ENCODE measurements at places on chromosomes 12 and 14.

GRCh38 chr12:66107451-66107915 is 23.1 kb downstream of the LLPH start:
- DNase-seq, result peak; percentile 73

GRCh38 chr12:7352661-7353060 is 48.8 kb downstream of the ACSM4 start:
- DNase-seq, result no peak

DNA sequence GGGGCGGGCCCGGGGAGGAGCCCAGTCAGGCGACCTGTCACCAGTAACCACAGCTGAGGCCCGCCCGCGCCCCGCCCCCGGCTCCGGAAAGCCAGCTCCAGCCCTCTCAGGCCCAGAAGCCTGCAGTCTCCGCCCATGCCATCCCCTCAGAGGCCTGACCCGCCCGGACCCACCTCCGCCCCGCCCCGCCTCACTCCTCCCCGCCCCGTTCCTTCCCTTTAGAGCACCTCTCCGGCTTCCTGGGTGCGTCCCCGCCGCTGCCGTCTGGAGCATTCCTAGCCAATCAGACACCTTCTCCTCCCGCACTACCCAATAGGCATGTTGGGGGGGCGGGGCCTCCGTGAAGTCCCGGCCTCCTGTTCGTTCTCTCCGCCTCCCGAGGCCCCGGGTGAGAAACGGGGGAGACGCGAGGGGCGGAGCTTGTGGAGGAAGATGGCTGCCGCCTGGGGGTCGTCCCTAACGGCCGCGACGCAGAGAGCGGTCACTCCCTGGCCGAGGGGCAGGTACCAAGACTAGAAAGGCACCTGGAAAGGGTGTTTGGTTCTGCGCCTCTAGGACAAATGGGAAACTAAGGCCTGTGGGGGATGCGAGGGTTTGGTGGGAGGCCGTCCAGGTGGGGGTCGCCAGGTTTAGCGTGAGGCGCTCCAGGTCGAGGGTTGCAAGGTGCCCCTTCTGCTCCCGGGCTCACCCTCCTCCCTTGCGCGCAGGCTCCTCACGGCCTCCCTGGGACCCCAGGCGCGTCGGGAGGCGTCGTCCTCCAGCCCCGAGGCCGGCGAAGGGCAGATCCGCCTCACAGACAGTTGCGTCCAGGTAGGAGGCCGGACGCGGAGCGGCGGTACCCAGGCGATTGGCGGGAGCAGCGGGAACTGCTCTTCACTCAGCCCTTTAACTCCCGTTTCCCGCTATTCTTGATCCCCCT is at the start of gene ISCA2:
Gene ISCA2 (plus strand): TSS at position 423 of the 919 bp plus-strand sequence. CDS start 10 bp downstream, at position 433.
- DNase-seq, result peak; percentile 99

GRCh38 chr12:20446836-20447235 is 78.5 kb downstream of the PDE3A start:
- DNase-seq, result no peak

- no peak for DNase-seq
Measured at GRCh38 chr14:68403191-68404145, 389.4 kb downstream of the ZFP36L1 start.

DNA sequence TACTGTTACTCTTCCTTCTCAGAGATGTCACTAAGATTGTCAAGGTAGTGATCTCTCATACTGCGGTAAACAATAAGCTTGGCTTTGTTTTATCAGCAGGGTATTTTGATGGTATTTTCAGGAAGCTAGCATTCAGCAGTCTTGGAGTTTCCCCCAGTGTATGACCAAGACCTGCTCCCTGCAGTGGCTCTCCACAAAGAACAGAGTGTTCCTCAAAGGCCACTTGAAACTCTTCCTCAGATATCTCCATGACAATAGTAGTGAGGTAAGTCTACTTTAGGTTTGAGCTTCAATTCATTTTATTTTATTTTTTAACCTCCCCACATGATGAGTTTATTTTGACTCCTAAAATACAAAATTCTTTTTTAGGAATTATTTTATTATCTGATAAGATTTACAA is 74.0 kb upstream of the G2E3 start:
- no peak for DNase-seq

GRCh38 chr12:107560165-107560898 is 125.3 kb upstream of the PWP1 start:
- DNase-seq, result no peak

GRCh38 chr14:74583689-74584434 is 28.2 kb downstream of the LTBP2 start:
- no peak for DNase-seq

DNA sequence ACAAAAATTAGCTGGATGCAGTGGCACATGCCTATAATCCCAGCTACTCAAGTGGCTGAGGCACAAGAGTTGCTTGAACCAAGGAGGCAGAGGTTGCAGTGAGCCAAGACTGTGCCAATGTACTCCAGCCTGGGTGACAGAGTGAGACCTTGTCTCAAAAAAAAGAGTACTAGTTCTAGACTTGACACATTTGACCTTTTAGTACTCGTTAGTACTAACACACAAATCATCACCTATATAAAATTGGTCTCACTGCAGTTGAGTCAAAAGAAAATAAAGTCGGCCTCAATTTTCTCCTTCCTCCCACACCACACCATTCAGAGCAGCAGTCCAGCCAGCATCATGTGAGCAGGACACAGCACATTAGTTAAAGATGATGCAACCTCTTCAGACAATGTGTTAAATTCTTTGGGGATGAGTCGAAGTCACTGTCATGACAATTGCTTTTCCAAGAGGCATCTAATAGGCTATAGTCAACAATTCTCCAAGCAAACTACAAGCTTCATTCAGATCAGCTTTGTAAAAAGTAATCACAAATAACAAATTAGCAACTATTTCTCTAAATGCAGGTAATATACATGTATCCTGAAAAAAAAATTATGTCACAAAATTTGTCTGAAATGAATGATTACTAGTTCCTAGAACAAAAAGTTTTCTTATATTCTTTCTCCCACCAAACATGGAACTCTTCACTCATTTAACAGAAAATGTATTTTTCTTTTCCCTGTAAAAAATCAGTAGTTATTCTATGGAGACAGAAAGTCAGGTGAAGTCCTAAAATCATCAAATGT is 55.6 kb downstream of the CLIP1 start:
- DNase-seq, result peak; percentile 89

DNA sequence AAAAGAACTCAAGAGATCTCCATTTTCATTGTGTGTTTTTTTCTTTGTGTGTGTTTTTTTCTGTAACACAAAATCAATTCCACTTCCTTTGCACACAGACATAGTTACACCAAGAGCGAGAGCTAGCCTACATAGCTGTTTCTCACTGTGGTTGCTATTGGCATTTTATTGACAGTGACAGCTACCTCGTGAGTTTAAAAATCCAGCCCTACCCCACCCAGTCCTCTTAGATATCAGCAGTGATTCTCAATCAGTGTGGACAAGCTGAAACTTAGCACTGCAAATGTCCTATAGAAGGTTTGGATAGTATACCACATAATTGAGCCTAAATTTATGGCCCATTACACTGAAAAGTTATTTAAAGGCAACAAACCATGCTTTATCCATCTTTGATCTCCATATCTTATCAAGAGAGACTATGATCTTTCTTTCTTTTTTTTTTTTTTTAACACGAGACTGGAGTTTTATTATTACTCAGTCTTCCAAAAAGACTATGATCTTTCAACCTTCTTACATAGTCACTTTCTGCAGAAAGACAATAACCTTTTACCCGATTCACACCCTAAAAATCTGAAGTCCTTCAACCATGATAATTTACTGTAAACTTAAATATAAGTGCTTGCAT is 46.8 kb downstream of the ATP2B1 start:
- no peak for DNase-seq

- no peak for DNase-seq
Measured at GRCh38 chr12:26628234-26628633, 204.8 kb downstream of the ITPR2 start.

- DNase-seq, result no peak
Measured at GRCh38 chr14:100643426-100643825, 56.2 kb upstream of the BEGAIN start.

DNA sequence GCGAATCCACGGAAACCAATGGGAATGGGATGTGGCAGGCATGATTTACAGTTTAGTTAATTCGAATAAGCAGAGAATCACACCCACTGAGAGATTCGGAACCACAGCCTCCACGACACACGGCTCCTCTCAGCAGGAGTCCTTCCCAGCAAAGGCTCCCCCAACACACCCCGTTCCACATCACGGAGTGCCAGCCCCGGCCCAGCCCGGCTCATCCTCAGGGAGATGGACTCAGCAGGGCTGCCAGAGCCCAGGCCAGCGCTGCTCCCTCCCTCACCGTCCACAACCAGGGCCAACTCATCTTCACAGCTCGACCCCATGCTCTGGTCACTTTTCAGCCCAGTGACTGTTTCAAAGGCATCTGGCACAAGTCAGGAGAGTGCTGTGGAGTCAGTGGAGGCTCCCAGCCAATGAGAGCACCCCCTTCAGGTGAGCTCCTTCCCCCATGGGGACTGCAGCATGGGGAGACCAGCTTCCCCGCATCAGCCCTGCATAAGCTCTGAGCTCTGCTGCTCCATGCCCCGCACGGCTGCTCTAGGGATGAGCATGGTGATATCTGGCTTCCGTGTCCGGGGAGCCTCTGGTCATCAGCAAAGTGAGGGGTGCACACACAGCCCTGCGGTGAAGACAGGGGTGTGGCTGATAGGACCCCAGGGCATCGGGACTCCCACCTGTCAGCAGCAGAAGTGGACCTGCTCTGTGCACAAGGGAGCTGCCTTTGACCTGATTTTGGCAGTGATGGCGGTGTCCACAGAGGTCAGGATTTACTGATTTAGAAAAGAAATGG is 238.8 kb upstream of the SFSWAP start:
- no peak for DNase-seq

DNA sequence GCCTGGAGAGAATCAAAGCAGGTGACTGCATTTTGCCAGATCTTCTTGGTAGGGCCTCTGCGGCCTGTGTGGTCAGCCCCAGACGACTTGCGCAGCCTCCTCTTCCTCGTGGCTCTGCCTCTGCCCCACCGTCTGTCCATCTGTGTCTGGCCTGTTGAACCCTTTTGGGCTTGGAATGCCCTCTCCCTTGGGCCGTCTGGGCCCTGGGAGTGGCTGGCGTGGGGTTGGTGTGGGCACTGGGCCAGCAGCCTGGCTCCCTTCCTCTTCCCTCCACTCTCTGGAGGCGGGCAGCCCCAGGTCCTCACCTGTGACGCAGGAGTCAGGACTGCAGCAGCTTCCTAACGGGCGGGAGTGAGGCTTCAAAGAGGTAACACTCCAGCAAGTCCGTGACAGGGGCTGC is 9.7 kb upstream of the CCDC197 start:
- no peak for DNase-seq

- no peak for DNase-seq
Measured at GRCh38 chr14:68817506-68818212, 24.8 kb upstream of the ZFP36L1 start.

DNA sequence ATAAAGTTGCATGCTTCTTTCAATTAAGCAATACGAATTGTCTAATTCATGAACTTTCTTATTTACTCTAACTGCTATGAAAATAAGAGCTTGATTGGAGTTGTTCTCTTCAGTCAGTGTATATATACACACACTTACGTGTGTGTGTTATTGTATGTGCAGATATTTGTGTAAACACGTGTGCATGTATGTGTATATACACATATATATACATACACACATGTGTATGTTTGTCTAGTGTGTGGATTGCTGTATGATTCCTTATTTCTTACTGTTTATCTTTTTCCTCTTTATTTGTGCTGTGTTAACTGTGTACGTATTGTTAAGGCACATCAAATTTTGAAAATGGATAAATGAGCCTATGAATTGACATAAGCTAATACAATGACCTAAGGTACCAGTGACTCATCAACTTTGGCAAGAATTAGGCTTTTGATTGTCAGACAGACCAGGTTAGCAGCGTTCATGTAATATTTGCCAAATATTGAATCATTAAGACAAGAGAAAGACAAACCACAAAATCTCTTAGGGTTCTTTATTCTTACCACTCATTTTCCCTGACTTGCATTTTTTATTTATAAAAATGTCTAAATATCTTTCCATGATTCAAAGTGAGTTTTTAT is 423.9 kb downstream of the SOX5 start:
- no peak for DNase-seq

DNA sequence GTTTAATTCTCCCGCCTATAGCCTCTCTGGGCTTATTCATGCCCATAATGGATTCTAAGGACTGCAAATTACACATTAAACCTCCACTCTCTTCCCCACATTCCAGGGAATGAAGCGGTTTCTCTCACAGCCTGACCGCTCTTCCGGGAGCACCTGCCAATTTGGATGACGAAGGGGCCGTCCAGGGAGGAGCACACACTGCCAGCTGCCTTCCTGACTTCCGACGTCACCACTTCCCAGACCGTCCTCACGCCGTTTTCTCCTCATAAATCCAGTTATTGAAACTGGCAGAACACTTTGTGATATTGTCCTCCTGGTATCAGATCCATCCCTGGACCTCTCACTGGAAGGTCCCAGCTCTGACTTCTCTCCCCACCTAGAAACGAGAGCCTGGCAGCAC is 87.6 kb downstream of the GCH1 start:
- DNase-seq, result no peak

DNA sequence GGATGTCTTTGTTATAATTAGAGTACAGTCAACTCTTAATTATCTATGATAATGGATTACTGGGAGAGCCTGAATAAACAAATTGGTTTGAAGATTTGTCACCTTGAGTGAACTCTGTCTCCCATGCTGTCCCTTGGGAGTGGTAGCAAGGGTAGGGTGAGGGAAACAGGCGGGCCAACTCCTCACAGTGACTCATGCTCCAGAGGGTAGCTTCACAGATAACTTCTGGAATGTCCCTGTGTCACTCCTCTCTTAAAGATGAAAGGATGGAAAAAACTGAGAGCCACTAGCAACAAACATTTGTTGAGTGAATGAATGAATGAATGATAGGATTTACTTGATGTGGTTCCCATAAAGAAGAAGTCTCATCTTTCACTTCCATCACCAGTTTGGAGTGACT is 53.5 kb downstream of the RASSF9 start:
- DNase-seq, result no peak

DNA sequence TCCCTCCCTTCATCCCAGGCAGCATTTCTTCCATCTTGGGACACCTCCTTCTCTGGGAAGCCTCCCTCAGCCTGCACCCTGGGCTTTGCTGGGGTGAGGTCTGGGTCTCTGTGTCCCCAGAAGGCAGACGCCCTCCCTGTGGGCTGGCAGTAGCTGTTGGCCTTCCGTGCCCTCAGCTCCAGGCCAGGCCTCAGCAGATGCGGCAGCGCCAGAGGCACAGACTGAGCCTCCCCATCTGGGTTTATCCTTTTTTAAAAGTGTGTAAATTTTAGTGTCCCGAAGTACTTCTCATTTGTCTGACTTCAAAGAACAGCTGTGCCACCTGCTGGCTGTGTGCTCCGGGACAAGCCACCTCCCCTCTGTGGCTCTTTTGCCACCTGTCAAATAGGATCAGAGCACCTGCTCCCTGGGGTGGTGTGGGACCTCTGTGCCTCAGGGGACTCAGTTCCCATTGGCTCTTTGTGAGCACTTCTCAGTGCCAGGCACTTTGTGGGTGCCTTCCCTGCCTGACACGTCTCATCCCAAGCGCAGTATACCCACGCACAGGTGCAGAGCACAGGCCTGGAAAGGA is 11.1 kb downstream of the EXOC3L4 start:
- no peak for DNase-seq

DNA sequence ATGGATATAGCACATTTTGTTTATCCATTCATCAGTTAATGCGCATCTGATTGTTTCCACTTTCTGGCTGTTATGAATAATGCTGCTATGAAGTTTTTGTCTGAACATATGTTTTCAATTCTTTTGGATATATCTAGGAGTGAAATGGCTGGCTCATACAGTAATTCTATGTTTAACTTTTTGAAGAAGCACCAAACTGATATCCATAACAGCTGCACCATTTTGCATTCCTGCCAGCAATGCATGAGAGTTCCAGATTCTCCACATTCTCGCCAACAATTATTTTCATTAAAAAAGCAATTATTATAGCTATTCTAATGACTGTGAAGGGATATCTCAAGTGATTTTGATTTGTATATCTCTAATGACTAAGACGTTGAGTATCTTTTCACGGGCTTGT is 89.9 kb upstream of the PPP4R3A start:
- DNase-seq, result no peak

Measured in COLO829 (cell line).